Parietal lobe (tissue), 2 donors: ENCODE measurements at places on chromosomes 1 and 21. TPM values are rescaled to one million over a fixed set of nuclear protein-coding genes. Genes with fewer than 3 reads are reported as not detected.

SPRR1B gene
- not detected for total RNA-seq

MIER1 gene
- total RNA-seq, result 40.1 TPM

INSRR gene
- total RNA-seq, result 0.31 TPM

TSPAN2 gene
- 28.2 TPM for total RNA-seq

RGS5 gene
- total RNA-seq, result 20.7 TPM

GBP4 gene
- 1.3 TPM for total RNA-seq

RCAN3 gene
- 12.8 TPM for total RNA-seq

IFNLR1 gene
- under 0.01 TPM for total RNA-seq

OR10J1 gene
- total RNA-seq, result not detected

MYOG gene
- not detected for total RNA-seq

MSH4 gene
- total RNA-seq, result 1.9 TPM

NECTIN4 gene
- not detected for total RNA-seq

SFN gene
- 0.63 TPM for total RNA-seq

FCRL4 gene
- not detected for total RNA-seq
